ENCODE measurements at places on chromosomes 7 and 10. TPM values are rescaled to one million over a fixed set of nuclear protein-coding genes. Genes with fewer than 3 reads are reported as not detected.

Gene SLC26A5
- total RNA-seq: 2.3 TPM

Gene CSGALNACT2
- 8.1 TPM for total RNA-seq

Gene ENO4
- total RNA-seq: not detected

Gene RNF133
- total RNA-seq: 0.76 TPM

Gene UBN2
- 3.5 TPM for total RNA-seq

Gene PTPRZ1
- not detected for total RNA-seq

Gene MACC1
- total RNA-seq: under 0.01 TPM

Gene FBXL13
- total RNA-seq: 0.22 TPM

Gene CALML5
- total RNA-seq: not detected
